Uterus (tissue), 4 donors: ENCODE measurements at places on chromosomes 4 and X.

- DNase-seq: no peak
These were observed 196.1 kb upstream of the GK2 start for GRCh38 chr4:79604152-79604551.

DNA sequence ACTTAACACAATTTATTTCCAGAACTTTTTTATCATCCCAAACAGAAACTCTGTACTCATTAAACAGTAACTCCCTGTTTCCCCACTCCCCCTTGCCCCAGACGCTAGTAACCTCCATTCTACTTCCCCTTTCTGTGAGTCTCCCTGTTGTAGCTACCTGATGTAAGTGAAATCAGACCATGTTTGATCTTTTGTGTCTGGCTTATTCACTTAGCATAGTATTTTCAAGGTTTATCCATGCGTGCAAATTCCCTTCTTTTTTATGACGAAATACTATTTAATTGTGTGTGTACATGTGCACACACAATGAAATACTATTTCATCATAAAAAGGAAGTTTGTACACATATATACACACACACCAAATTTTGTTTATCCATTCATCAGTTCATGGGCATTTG lies 5.2 kb downstream of the PKD2 start:
- DNase-seq: no peak

GRCh38 chr4:180437601-180438000 lies 1805.6 kb upstream of the TENM3 start:
- no peak for DNase-seq

- no peak for DNase-seq
These were observed 8.2 kb downstream of the VAMP7 start for GRCh38 chrX:155889328-155889727.

GRCh38 chrX:120452131-120452530 lies 17.0 kb downstream of the LAMP2 start:
- DNase-seq: no peak

DNA sequence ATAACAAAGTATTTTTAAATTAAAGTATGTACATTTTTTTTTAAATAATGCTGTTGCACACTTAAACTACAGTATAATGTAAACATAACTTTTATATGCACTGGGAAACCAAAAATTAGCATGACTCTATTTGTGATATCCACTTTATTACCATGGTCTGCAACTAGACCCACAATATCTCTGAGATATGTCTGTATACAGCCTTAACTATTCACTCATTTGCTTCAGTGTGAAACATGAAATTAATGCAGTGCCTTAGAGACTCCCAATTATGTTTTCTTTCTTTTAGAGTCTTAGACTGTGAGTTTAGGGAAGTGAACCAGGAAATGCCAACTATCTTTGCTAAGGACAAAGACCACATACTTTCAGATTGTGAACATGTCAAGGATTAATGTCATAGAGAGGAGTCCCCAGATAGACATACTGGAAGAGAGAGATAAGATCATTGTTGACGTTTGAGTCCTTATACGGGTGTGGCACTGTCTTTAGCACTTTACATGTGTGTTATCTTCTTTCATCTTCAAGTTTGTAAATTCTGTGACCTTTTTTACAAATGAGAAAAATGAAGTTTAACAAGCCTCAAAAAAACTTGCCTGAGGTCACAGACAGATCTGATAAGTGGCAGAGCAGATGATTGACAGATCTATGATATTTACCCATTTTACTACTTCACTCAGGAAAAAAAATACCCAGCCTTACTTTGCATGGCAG lies 23.2 kb downstream of the CXorf58 start:
- DNase-seq: no peak

- no peak for DNase-seq
These were observed 413.3 kb upstream of the RASGEF1B start for GRCh38 chr4:81884986-81885385.

- DNase-seq: no peak
These were observed 4.3 kb downstream of the SMARCA5 start for GRCh38 chr4:143517764-143518163.

DNA sequence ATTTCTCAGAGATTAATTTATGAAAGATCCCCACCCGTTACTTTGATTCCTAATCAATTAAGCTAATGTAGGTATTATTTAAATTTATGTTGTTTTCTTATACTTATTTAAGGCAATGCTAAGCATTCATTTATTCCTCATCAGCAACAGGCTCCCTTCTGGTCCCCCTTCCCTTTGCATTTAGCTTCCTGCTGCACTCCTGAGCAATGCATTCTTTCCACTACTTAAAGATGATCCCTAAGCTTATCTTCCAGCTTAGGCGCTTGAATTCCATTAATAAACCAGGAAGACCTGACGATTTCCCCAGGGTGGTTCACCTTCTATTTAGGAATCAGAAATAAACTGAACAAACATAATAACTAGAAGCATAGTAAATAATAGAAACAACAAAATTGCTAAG lies 1003.1 kb downstream of the FSTL5 start:
- DNase-seq: no peak

DNA sequence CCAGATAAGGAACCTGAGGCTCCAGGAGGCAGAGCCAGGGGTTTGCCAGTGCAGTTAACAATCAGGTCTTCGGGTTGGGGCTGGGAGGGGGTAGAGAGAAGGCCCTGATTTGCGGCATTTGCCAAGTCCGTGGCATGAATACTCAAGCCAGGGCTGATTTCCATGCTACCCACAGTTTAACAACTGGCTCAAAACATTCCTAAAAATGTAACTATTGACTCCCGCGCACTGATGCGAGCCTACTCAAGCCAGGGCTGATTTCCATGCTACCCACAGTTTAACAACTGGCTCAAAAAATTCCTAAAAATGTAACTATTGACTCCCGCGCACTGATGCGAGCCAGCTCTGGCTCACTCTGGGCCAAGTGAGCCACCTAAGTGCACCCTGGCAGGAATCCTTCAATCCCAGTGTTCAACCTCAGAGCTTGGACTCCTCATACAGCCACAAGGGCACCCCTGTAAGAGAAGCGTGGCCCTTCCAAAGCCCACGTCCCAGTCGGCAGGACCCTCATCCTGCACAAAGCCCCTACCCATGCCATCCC lies 75.6 kb downstream of the PPP2R2C start:
- DNase-seq: no peak

DNA sequence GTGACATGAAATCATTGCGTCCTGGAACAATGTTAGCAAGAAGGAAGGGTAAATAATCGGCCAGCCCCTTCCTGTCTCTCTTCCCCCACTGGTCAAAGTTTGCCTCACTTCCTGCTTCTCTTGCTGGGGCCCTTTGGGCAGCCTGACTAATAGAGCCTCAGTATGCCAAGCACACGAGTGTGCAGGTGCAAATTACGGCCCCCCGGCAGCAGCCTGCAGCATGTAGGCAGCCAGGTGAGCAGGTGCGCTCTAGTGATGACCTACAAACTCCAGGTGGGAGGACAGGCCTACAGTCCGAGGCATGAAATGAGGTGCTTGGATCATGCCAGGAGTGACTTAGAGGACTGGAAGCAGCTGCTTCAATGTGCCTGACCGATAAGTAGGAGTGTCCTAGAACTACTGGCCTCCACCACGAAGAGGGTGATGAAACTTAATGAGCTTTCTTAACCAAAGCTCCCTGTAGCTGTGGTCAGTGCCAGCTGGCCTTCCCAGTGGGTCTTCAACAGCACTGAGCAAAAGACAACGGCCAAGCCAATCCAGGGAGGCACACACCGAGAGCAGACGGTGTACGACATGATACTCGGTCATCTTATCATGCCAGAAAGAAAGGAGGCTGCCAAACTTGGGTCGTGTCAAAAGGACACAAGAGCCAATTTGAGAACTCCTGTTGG lies 26.1 kb upstream of the FAT1 start:
- no peak for DNase-seq

- no peak for DNase-seq
These were observed 321.5 kb upstream of the POU3F4 start for GRCh38 chrX:83186632-83187031.

GRCh38 chr4:26930964-26931363 lies 70.3 kb downstream of the STIM2 start:
- DNase-seq: no peak

DNA sequence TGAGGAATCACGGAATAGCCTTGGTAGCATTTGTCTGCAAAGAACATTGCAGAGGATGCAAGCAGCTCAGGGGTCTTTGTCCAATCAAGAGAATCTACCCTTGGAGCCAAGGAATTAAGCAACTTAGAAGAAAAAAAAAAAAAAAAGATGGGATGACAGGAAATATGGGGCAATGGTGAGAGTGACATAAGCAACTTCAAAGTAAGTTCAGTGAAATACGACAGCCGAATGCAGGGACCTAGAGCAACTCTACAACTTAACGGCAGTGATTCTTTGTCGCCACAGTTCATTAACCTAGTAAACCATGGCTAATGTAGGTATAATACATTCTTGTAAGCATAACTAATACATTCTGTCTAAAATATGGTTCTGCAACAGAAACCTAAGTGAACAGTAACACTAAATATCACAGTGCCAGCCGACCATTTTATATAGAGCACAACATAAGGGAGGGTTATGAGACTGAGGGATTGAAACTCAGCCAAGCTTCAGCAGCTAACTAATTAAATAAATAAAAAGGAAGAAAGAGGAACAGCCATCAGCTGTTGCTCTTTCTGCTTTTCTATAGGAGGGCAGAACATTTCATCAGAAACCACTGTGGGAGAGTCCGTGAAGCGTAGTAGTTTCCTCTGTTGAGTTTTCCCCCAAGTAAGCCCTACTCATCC lies 74.7 kb downstream of the PPARGC1A start:
- no peak for DNase-seq

DNA sequence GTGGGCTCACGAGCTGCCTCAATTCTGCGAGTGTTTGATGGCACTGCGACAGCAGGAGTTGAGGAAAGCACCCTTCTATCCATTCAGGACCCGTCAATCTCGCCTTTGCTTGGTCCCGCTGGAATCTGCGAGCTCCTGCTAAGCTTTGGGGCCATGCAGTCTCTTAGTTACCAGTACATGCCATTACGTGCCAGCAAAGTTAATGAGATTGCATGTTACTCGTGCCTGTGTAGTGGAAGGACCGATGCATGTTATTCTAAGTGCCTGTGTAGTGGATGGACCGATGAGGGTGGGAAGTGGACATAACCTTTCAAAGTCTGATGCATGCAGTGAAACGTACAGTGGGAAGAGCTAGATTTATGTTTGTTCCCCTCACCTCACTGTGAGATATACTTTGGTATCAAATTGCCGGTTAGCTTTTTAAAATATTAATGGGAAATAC lies 569 bp downstream of the RPS3A start:
- no peak for DNase-seq

- no peak for DNase-seq
These were observed 552.6 kb downstream of the TRIML1 start for GRCh38 chr4:188691811-188692210.

GRCh38 chr4:61320154-61320553 lies 120.0 kb downstream of the ADGRL3 start:
- no peak for DNase-seq

GRCh38 chrX:50814701-50815100 lies 707 bp upstream of the SHROOM4 start:
- DNase-seq: no peak

- DNase-seq: no peak
These were observed 104.3 kb upstream of the LEF1 start for GRCh38 chr4:108272986-108273385.

GRCh38 chr4:117154251-117154650 lies 68.9 kb upstream of the TRAM1L1 start:
- no peak for DNase-seq

- no peak for DNase-seq
These were observed 605.1 kb downstream of the BCOR start for GRCh38 chrX:39492497-39493162.

GRCh38 chr4:24915121-24915922 lies 2.5 kb upstream of the CCDC149 start:
- no peak for DNase-seq

DNA sequence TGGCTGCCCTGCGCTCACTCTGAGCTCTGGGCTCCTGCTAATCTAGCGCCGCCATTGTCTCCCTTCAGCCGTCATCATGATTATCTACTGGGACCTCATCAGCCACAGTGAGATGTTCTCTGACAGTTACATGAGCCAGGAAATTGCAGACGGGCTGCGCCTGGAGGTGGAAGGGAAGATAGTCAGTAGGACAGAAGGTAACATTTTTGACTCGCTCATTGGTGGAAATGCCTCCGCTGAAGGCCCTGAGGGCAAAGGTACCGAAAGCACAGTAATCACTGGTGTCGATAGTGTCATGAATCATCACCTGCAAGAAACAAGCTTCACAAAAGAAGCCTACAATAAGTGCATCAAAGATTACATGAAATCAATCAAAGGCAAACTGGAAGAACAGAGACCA lies 21.8 kb upstream of the PIN4 start:
- DNase-seq: no peak

DNA sequence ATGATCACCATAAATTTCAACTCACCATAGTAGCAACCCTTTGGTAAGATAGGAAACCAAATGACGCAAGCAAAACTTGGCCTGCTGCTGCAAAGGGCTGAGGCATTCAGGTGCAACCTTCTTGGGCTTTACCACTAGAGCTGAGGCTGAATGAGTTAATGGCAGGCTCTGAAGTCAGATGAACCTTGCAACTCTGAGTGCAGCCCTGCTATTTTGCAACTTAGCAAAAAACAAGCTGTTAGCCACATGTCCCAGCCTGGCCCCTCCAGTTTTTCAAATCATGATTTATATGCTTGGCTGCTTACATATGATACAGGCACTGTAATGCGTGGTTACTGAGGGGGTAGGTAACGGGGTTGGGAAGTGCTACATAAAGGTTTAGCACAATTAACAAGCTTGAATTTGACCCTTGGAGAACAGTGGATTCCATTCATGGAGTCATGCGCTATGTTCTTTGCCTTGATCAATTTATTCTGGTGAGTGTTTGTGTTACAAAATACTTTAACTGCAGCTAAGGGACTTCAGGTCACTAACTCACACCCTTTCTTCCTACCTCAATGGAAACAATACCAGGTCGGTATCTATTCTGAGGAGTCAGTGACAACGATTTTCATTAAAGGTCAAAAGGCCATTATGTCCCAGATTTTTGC lies 80.5 kb upstream of the PPARGC1A start:
- no peak for DNase-seq

DNA sequence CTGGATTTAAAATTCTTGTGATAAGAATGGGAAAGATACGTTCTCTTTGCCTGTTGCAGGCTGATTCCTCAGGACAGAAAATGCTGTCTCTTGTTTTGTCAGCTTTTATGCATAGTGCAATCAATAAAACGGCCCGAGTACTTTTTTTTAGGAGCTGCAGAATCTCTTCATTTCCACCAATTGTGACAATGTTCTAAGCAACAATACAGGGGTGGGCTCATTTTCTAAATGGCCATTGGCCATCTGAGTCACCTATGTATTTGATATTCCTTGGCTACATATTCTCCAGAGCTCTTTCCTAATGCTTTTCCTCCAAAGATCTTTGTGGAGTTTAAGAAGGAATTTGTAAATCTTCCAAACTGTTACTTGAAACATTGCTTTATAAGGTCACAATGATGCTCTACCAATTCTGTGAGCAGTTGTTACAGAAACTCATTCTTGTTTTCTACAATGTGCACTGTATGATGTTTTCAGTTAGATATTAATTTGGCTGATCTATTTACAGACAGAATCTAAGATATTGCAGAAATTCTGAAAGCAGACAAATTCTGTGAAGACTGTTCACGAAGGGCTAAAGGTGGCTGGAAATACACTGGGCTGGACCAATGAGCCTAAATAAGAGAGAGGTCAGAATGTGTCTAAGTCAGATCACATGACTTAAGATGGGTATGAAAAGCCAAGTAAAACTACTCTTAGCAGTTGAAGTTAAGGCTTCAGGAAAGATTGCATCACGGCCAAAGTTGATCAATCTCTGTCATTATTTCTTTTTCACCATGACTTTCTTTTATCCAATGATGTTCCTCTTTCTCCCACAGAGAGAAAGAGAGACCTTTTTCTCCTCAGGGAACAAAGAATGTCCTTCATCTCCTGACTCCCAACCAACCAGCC lies 33.4 kb downstream of the TAPT1 start:
- DNase-seq: no peak

GRCh38 chr4:85673540-85673939 lies 198.6 kb downstream of the ARHGAP24 start:
- DNase-seq: no peak
